ENCODE measurements at places on chromosomes 1 and 21.
A peak's percentile ranks its signal among the peaks of the same experiment; 100 is the strongest.

- peak; percentile 6 for DNase-seq
Measured at GRCh38 chr1:167935216-167936067, 1.0 kb upstream of the DCAF6 start.

DNA sequence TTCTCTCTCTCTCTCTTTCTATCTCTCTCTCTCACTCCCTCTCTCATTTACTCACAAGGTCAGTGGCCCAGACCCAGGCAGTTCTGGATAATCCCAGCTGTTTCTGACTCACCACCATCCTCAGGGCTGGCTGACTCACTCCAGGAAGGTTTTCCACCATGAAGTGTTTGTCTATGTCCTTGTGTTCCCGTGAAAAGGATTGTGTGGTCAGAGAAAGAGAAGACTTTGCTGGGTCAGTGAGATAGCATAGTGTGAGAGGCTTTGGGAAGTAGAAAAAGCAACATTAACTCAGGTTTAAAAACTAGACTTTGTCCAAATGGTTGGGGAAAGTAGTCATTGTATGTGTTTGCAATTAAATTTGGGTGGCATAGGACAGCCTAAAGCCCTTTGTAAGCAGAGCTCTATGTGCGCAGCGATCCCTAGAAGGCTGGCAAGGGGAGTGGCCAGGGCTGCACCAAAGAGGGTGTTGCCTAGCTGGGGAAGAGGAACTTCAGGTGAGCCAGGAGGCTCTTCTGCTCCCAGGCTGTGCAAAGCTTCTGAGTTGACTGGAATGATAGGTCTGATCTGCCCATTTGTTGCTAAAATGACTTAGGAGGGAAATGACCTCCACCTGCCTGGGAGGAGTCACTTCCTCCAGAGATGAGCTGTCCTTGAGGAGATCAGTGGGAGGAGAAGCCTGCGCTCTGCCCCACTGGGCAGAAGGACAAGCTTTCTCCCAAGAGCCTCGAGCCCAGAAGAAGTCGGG, 4.9 kb upstream of the CAPN2 start:
- no peak for DNase-seq

DNA sequence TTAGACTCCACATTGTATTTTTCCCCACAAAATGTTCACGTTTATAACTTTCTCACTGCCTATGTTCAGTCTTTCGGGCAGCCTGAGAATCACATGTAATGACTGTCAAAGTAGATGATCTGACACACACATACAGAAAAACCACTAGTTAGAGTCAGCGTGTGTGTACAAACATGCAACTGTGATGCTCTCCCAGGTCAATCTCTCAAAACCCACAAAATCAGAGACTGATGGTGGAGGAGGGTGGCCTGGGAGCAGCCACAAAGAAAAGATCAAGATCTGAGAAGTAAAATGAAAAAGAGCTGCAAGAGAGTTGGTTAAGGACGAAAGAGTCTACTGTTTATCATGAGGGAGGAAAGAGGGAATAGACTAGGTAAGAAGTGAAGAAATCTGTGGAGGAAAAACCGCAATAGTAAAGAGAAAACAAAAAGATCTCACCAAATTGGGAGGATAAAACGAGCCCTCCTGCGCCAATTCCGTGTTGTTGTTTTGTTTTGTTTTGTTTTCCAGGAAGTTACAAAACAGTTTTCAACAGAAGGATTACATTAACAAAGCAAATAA, 2.3 kb downstream of the EGLN1 start:
- no peak for DNase-seq

- no peak for DNase-seq
Measured at GRCh38 chr1:185156288-185156853, 382 bp downstream of the TRMT1L start.

GRCh38 chr21:31577271-31577670, 82.2 kb upstream of the SOD1 start:
- no peak for DNase-seq

DNA sequence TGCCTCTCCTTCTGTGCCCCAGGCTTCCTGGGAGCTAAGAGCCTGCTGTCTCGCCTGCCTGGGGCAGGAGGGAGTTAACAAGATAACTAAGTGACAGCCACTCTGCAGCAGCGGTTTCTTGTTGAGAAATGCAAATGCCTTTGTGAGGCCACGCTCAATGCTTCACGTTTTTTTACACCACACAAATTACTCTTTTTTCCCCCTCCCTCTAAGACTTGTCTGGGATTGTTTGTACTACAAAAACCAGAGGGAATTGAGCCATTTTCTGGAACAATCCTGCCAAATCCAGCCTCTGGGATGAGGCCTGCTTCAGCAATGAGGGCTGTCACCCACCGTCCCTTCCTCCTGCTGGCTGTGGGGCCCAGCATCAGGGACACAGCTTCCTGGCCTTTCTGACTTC, 119.6 kb downstream of the ACTL8 start:
- DNase-seq = no peak

GRCh38 chr1:8061673-8062386, 35.7 kb upstream of the ERRFI1 start:
- DNase-seq = no peak

DNA sequence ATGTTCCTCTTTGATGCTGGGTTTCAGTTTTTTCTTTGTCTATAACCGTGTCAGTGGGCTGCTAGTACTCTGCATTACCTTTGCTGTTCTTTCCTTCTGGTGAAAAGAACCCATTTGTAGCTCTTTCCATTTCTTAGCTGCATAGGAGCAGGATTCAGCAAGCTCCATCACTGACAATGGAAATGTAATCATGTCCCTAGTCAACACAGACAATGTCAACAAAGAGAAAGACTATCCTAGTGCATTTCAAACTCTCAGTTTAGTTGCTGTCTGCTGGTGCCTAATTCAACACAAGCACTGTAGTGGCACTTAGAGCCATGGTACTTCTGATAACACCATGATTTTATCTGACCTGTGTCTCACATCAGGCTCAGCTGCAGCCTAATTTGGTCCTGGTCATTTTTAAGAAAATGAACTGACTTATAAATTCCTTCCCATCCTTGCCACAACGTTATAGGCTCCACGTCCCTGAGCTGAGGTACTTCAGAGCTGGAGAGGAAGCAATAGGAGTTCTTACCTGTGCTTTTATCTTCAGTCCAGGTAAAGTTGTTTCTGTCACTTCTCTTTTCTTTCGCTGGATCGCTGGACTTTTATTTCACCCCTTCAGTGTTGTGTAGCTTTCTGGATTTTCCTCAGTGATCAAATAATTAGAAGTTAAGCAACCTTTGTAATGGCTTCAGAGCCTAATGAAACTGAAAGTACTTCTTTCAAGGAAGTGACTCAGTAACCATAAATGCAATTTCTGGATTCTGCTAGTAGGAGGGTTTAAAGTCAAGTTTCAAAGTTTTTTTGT, at the start of gene GBP3:
Gene GBP3, minus strand, starts transcription at position 700 of the 793 bp plus-strand sequence. CDS start 2,145 bp downstream, outside the sequence.
- no peak for DNase-seq

GRCh38 chr1:85984636-85985035, 171.9 kb downstream of the COL24A1 start:
- no peak for DNase-seq

DNA sequence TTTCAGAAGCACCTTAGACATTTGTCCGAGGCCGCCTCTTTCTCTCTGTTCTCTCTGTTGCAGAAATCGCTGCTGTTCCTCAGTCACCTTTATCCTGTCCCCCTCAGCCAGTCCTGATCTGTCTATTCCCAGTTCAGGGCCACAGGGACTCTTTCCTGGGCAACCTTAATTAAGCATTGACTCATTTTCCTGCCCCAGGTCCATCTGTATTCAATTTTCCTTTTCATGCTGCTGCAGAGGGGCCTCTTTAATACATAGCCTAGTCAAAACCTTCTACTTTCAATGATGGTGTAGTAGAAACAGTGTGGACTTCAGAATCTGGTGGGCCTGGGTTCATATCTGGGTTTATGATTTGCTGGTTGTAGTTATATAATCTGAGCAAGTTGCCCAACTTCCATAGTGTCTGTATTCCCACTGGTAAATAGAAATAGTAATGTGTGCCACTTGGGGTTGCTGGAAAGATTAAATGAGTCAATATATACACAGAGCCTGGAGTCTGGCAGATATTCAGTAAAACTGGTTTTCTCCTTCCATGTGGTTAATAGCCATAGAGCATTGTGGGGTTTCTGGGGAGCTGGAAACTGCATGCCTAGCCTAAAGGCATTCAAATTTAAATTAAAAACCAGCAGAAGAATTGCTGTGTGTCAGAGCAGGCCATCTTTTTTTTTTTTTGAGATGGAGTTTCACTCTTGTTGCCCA, 4.5 kb downstream of the TRAF5 start:
- no peak for DNase-seq

- DNase-seq = no peak
Measured at GRCh38 chr1:26031611-26032220, 10.1 kb downstream of the EXTL1 start.

- DNase-seq = peak; percentile 23
Measured at GRCh38 chr21:41369105-41369919, 7.5 kb downstream of the MX2 start.

GRCh38 chr21:21205604-21206003, 207.4 kb downstream of the NCAM2 start:
- DNase-seq = no peak

DNA sequence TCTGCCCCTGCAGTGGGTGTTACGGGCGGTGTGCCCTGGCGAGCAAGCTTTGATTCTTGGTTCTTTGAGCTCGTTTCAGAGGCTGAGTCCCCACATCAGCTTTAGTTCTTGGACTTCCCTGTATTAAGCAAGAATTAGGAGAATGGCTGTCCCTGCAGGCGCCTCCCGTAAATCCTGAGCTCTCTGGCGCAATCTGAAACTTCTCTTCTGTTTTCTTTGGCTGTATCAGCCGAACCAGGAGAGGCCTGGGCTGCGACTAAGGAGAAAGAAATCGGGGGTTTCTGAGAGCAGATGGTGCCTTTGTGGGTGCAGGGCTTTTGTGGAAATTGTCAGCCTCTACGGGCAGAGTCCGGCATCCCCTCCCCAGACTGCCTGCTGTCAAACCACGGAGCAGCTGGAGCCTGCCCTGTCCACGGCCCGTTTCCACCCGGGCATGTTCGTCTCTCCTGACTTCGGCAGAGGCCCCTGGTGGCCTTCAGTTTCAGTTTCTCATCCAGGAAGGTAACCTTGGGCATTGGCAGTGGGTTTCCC, 17.9 kb downstream of the CSTB start:
- no peak for DNase-seq

GRCh38 chr1:16922466-16922865, 735 bp downstream of the CROCC start:
- DNase-seq = no peak

DNA sequence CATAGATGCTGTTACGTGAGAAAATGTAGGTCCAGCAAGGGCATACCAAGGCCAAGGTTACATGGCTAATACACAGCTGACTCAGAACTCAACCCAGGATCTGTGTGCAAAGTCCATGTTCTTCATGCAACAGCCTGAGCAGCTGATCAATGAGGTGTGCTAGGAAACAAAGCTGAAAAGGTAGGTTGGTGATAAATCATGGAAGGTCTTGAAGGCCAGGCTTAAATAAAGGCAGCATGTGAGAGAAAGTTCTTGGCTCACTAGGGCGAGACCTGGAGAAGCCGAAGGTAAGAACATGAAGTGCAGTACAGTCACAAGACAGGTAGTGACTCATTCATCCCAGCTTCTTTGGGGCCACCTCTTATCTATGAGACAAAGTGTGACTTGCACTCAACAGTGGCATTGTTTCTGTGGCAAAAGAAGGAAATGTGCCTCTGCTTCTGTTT, 33.4 kb downstream of the TLR5 start:
- no peak for DNase-seq

DNA sequence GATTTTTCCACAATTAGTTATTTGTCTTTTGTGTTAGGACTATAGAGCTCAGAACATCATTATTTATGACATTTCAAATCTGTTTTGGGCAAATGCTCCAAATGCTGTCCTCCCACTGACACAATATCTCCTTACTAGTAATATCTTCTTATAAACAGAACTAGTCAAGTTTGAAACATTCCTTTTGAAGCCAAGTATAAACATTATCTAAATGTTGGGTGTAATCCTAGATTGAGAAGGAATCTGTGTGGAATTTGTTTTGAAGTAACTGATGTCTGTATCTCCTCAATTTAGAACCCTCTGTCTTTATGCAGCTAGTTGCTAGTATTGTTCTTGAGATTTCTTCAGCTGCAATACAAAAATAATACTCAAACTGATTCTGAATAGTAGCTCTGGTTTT, 28.5 kb upstream of the PAXBP1 start:
- no peak for DNase-seq

GRCh38 chr1:87462894-87463293, 134.2 kb downstream of the LMO4 start:
- DNase-seq = no peak

- no peak for DNase-seq
Measured at GRCh38 chr1:195941314-195941713, 666.9 kb downstream of the KCNT2 start.

- no peak for DNase-seq
Measured at GRCh38 chr1:209692296-209692695, 12.3 kb upstream of the HSD11B1 start.

GRCh38 chr1:3247521-3248121, 178.6 kb downstream of the PRDM16 start:
- DNase-seq = no peak

DNA sequence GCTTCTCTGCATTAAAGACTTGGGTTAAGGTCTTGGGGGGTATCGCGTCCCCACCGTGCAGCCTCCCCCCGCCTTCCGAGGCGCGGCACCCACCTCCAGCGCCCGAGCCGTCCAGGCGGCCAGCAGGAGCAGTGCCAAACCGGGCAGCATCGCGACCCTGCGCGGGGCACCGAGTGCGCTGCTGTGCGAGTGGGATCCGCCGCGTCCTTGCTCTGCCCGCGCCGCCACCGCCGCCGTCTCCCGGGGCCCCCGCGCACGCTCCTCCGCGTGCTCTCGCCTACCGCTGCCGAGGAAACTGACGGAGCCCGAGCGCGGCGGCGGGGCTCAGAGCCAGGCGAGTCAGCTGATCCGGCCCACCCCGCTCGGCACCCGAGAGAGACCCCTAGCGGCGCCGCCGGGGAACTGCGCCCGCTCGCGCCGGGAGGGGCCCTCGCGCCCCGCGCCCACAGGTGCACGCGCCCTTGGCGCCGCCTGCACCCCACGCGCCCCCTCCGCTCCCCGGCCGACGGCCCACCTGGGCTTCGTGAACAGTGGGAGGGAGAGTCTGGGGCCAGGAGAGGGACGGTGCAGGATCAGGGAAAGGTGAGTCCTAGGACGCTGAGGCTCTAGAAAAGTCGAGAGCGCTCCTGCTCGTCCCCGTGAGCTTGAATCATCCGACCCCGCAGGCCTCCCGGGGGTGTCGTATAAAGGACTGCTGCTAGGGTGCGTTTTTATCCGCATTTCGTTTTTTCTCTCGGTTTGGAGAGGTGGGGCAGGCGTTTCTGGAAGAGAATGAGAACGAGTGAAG, at the start of gene APP:
Gene APP, minus strand, starts transcription at position 300 of the 787 bp plus-strand sequence. Its CDS starts 150 bp downstream, at position 150.
- DNase-seq = peak; percentile 78

- peak; percentile 79 for DNase-seq
Measured at GRCh38 chr1:232630047-232630893, at the start of gene SIPA1L2. Gene SIPA1L2 (minus strand): TSS chr1:232630133. CDS start chr1:232515339, 114,794 bp downstream.
